ENCODE measurements at places on chromosomes 3 and 15.

DNA sequence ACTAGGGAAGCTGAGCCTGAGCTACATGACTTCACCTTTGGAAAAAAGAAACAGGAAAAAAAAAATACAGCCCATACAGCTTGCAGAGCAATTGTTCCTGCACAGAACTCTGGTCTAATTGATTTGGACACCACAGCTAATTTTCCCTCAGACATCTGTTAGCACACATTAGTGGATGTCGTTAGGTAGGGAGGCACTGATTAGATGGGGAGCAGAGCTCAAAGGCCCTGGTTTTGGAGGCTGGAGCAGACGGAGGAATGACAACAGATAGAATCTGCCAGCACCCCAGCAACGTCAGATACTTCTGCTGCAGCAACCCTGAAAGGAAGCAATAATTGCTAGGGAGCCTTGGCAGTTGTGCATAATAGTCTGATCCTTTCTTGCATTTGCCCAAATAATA is 398.9 kb downstream of the LSAMP start:
- no peak for DNase-seq

DNA sequence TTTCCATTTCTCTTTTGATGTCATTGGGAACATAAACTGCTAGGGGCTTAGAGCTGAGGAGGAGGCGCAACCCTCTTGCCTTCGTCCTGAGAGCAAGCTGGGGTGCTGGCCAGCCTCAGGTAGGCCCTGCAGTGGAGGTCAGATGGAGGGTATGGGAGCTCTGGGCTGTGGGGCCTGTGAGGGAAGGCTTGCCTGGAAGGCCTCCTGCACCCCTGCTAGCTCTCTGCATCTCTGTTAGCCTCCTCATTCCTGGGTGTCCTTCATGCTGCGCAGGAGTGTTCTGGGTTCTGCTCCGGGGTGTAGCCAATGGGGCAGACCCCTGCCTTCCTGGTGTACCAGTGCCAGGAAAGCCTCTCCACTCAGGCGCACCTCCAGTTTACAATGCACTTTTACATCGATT is 11.8 kb downstream of the GP5 start:
- DNase-seq = no peak

DNA sequence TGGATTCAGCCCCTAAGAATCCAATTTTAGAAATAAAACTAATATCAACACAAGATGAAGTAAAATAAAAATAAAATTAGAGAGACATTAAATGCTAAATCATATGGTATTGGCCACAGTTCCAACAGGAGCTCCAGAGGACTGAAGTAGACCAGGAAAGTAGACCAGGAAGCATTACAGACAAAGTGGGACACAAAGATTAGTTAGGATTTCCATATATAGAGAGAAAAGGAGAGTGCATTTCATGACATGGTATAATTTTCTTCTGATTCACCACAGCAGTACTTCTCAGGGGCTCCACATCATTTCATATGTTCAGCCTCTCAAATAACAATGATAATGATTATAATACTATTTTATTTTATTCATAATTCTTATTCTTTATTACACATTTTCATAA is 18.3 kb downstream of the FGF7 start:
- DNase-seq = no peak

- DNase-seq = no peak
These were observed 58.1 kb upstream of the TJP1 start for GRCh38 chr15:29880341-29880740.

- DNase-seq = no peak
These were observed 64.7 kb downstream of the ATP13A4 start for GRCh38 chr3:193489949-193490348.

DNA sequence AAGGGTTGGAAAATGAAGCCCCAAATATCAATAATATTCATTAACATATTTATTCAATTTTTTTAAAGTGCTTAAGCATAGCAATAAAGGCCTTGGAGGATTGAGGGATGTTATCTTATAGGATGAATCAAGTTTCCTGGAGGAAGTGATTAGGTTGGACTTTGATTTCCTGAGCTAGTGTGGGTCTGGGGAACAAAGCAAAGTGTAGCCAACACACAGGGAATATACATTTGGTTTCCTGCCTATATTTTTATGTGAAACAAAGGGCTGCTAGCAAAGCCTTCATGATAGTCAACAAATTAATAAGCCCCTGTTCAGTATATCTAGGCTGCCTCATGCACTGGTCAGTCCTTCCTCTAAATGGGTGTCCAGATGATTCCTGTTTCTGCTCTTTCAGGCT is 261.1 kb upstream of the IL12A start:
- no peak for DNase-seq

DNA sequence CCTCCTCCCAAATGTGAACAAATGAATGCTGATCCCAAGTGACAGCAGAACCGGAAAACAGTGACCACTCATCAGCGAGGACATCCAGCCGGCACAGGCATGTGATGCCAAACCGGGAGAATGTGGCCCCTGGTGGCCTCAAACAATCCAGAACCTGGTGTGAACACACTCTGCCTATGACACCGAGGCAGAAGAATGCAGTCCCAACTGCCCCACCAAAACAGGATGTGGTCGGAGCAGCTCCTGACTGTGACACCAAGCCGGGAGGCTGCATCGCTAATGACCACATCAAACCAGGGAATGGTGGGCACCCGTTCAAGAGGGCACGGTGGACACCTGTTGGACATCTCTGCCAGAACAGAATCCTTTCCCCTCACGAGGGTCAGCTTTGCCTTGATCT is 15.4 kb downstream of the SCN5A start:
- no peak for DNase-seq

GRCh38 chr3:188673646-188674186 is 498.1 kb upstream of the TPRG1 start:
- no peak for DNase-seq

DNA sequence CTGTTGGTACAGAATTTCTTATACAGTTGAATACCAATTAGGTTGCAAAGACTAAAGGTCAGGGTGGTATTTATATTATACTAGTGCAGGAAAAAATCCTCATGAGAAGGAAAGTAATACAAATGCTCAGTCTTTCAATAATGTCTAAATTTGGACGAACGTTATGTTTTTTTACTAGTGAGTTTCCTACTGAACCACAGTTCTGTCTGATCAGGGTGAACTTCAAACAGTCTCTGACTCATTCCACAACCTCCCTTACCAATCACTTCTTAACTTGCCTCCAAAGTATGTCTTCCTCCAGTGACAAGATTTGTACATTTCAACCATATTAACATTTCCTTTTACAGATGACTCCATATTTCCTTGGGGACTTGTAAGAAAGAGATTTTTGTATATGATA is 3.4 kb downstream of the TMEM212 start:
- DNase-seq = no peak

GRCh38 chr3:16426665-16427064 is 86.8 kb downstream of the RFTN1 start:
- DNase-seq = no peak

- DNase-seq = no peak
These were observed 13.9 kb downstream of the RASGRF1 start for GRCh38 chr15:79076661-79077060.

GRCh38 chr15:55283379-55284147 is 6.0 kb downstream of the RAB27A start:
- DNase-seq = no peak

DNA sequence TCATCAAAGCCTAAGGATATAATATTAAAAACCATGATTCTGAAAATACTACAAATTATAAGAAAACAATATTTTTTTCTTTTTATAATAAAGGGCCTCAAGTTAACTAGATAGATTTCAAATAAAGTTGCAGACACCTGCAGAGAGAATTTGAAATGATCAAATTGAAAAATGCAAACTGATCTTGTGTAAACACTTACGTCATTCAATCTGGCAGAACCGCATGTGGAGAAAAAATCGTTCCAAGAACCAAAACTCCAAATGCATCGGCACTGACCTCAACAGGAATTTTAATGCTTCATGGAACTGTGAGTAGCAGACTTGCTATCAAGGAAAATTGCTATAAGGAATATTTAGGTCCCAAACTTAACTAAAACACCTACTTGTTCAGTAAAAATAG is 17.2 kb downstream of the CPA3 start:
- DNase-seq = no peak

- no peak for DNase-seq
These were observed 2.2 kb downstream of the CHRNB4 start for GRCh38 chr15:78638658-78639314.

- no peak for DNase-seq
These were observed 37.1 kb downstream of the MAGI1 start for GRCh38 chr3:66001626-66002025.

DNA sequence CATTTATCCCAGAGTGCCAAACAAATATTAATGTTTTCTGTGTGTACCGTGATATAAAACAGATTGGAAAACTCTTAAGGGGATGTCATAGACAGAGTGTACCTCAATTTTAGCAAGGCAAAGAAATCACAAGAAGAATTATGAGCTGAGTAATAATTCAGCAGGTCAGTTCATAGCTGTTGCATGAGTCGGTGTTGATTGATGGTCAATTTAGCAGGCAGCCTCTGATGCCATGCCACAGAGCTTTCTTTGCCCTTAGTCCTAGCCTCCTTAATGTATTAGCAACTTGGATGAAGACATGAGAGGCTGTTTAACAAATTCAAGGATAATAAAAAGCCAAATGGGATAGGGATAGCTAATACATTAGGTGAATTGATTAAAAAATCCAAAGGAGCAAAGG is 6.8 kb downstream of the SLC35A5 start:
- no peak for DNase-seq

- no peak for DNase-seq
These were observed 1.3 kb upstream of the SPTSSB start for GRCh38 chr3:161372321-161373260.

GRCh38 chr3:81452418-81452817 is 309.0 kb downstream of the GBE1 start:
- no peak for DNase-seq

- no peak for DNase-seq
These were observed 366.8 kb downstream of the ZIC1 start for GRCh38 chr3:147775816-147776530.

- no peak for DNase-seq
These were observed 34.0 kb upstream of the CILP start for GRCh38 chr15:65245096-65245856.

DNA sequence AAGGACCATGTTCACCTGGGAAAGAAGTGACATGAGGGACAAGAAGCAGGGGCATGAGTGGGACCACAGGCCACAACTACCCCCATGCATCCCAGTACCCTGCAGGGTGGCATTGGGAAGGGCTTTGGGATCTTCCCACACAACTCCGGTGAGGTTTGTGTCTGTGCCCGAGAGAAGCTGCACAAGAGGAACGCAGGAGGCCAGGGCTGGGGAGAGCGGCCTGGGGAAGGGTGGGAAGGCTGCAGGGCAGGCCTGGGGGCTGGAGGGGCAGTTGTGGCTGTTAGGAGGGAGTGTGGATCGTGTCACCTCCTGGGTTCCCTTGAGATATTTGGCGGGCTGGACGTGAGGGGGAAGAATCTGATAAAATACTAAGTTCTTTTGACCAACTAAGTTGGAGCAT is 25.3 kb upstream of the MFSD1 start:
- no peak for DNase-seq

DNA sequence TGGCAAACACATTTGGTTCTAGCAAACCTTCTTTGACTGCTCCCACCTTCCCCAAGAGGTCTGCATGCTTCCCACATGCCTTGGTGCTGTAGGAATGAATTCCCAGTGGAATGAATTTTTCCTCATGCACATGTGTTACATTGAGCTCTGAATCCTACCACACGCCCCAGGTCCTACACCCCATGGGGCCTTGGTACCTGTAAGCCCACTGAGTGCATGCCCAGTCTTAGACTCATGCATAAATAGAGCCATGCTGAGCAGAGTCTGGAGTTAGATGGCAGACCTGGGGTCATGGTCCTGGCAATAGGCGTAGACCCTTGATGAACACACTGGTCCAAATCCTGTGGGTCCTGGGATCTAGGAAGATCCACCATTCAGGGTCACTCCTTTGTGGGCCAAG is 81.8 kb downstream of the EPHB1 start:
- DNase-seq = no peak

GRCh38 chr3:168024537-168024941 is 71.2 kb downstream of the GOLIM4 start:
- DNase-seq = no peak

DNA sequence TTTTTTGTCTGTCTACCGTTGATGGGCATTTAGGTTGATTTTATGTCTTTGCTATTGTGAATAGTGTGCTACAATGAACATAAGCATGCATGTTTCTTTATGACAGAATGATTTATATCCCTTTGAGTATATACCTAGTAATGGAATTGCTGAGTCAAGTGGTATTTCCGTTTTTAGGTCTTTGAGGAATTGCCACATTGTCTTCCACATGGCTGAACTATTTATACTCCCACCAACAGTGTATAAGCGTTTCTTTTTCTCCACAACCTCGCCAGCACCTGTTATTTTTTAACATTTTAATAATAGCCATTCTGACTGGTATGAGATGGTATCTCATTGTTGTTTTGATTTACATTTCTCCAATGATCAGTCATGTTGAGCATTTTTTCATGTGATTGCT is 89.6 kb upstream of the GALNT15 start:
- DNase-seq = no peak

- no peak for DNase-seq
These were observed 22.1 kb downstream of the PLOD2 start for GRCh38 chr3:146138902-146139301.

DNA sequence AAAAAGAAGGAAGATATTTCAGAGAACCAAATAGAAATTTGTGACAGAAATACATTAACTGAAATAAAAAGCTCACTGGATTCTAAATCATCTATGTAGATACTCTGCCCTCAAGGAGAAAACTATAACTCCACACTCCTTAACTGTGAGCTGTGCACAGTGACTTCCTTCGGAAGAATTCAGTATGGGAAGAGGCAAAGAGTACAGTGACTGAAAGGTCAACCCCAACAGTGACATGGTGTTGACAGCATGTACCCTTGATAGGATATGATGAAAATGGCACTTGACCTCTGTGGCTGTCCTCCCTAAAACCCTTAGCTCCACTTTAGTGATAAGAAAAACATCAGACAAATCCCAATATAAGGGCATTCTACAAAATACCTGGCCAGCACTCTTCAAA is 165.5 kb downstream of the ATP10A start:
- DNase-seq = no peak

GRCh38 chr3:61866961-61867461 is 305.6 kb downstream of the PTPRG start:
- no peak for DNase-seq

DNA sequence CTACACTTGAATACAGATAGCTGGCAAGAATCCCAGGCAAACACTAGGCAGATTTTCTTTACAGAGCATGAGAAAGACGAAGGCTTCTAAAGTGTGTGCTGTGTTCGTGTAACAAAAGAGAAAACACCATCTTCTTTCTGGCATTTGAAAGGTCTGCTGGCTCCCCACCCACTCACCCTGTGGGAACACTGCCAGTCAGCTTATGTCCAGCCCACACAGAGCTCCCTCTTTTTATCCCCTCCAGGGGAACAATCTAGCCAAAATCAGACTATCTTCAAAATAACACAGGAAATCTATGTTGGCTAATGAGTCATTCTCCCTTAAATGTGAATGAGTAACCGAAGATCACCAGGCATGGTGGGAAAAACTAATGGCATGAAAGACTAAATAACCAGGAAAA is 45.6 kb upstream of the PAQR5 start:
- DNase-seq = no peak

- DNase-seq = no peak
These were observed 15.0 kb downstream of the RPLP1 start for GRCh38 chr15:69467636-69468035.

- no peak for DNase-seq
These were observed 33.4 kb upstream of the ZNF609 start for GRCh38 chr15:64426845-64427465.

GRCh38 chr15:91604122-91604521 is 249.4 kb upstream of the SLCO3A1 start:
- no peak for DNase-seq

Measured in C1 segment of cervical spinal cord (tissue), 14 donors.